ENCODE measurements at places on chromosomes 11 and 22.

GRCh38 chr11:113281052-113281725 is 33.2 kb upstream of the TTC12 start:
- DNase-seq = peak; percentile 9

GRCh38 chr11:65498042-65498726 is 661 bp upstream of the MALAT1 start:
- peak; percentile 78 for DNase-seq

GRCh38 chr11:35367491-35367890 is 51.9 kb downstream of the SLC1A2 start:
- no peak for DNase-seq

DNA sequence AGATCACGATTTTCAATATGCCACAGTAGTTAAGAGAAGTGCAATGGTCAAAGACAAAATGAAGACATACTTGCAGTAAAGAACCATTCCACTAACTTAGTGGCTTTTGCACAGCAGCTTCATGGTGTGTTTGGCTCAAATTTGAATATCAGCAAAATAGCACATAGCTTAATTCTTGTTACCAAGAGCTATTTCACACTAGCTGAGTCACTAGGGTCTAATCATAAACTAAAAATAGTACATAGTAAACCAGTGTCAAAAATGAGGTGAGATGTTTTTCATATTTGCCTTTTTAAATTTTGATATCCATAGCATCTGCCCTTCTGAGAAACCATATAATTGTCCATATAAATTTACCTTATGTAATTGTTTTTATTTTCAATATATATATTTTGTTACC is 325.0 kb upstream of the LUZP2 start:
- no peak for DNase-seq

- no peak for DNase-seq
Observed at GRCh38 chr11:107733518-107733917, 21.7 kb upstream of the SLN start.

DNA sequence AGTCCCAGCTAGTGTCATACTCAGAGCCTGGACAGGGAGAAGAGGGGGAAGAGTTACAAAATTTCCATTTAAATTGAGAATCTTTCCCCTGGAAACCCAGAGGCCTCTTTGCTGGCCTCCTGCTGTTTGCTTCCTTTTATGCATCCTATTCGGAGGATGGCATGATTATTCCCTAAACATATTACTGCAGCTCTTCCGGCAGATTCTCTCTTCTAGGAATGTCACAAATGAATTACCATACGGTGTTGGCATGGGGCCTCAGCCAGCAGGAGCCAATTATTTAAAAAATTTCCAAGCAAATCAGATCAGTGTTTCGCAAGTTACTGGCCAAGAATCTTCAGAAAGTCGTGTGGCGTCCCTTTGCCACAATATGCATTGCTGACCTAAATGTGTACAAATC is 326.7 kb upstream of the NCAM1 start:
- no peak for DNase-seq

- no peak for DNase-seq
Observed at GRCh38 chr11:78714539-78714938, 139.9 kb upstream of the NARS2 start.

DNA sequence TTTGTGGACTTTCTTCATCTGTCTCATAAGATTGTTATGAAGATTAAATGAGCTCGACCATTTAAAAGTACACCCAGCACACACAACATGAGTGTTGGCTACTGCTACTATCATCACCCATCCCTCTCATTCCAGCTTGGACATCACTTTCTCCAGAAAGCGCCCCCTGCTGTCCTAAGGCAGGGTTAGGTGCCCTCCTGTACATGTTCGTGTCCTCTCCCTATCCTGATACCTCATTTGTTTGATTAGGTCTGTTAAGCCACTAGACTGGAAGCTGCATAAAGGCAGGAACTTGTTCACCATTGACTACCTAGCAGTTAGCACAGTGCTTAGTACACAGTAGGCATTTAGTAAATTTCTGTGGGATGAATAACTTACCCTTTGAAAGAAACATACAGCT is 85.5 kb downstream of the ENTHD1 start:
- DNase-seq = peak; percentile 33

DNA sequence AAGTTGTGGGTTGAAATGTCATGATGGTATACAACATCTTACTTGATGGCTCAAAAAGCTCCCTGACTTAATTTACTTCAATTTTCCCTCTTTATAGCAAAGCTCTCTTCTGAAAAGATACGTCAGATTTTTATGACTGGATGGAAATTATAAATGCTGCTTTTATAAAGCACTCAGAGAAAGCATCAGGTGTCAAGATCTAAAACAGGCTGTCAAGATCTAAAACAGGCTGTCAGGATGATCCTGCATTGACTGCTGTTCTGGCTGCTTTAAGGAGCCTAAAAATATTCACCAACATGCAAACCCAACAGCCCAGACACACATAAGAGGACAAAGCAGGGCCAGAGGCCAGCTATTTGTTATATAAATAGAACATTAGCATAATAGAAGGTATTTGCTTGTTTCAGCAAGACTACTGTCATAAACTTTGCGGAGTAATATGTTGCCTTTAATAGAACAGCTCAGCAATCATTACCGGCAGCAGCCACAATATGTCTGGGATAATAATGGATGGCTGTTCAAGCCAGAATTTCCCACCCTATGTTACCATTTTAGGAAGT is 77.3 kb upstream of the ANO5 start:
- no peak for DNase-seq

DNA sequence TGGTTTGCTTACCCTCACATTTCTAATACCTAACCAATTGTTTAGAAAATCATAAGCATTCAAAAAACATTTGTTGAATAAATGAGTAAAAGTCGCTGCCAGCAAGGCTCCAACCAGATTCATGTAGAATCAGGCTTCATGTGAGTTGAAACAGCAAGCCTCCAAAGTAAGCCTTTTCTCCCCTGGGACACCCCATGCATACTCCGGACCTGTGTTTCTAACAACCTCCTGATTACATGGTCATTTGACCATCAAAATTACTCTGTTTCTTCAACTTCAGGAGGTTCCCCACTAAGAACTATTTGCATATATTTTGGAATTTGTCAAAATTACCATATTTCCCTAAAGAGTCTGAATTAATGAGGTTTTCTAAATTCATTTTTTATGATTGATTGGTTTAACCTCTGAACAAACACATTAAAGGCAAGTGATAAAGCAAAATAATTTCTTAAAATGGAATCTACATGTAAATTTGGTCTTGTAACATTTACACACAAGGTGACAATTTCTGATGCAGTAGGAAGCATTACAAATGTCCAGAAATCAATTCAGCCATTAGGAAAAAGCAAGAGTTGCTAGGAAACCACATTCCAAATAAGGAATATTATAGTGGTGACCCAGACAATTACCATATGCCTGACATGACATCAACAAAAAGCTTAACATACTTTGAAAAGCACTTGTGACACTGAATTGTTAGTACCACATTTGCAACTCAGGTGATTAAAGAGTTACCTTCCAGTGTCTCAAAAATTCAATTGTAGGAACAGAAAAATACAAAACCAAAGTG is 252.6 kb downstream of the GUCY1A2 start:
- DNase-seq = no peak

DNA sequence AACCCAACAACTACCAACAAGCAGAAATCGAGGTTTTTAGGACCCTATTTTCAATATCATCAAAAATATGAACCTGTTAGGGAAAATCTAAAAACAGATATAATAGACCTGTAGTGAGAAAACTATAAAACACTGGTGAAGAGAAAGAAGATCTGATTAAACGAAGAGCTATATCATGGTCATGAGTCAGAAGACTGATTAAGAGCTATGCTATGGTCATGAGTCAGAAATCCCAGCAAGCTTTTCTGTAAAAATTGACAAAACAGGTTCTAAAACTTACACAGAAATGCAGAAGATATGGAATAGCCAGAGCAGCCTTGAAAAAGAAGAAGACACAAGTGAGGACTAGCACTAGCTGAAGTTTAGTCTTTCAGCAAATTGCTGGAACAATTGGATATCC is 345.0 kb downstream of the TBC1D22A start:
- DNase-seq = no peak

All from activated CD4-positive, alpha-beta T cell treated with anti-CD3 and anti-CD28 coated beads, Interleukin-10, Interleukin-2, amounts not matched to agents 100 ng/mL and 50 ng/mL, durations not matched to agents 16 hours and 8 hours (primary cell).